Stimulated activated memory B cell treated with anti-CD40 and anti-IgM and Interleukin-4, amounts not matched to agents 10 μg/mL and 1 μg/mL and 100 μg/mL, for 72 hours (primary cell): ENCODE measurements at places on chromosomes 4 and X.

DNA sequence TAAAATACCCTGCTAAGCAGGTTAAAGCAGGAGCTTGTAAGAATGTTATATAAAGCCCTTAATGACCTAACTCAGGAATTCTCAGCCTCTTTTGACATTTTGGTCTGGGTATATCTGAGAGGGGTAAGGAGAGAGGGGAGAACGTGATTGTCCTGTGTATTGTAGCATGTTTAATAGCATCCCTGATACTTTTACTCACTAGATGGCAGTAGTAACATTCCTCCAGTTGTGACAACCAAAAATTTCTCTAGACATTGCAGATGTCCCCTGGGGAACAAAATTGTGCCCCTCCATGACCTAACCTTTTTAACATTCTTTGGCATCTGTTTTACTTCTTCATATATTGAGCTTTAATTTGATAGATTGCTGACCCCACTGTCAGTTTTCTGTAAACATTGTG is 17.9 kb downstream of the SMARCA5 start:
- ATAC-seq = no peak

DNA sequence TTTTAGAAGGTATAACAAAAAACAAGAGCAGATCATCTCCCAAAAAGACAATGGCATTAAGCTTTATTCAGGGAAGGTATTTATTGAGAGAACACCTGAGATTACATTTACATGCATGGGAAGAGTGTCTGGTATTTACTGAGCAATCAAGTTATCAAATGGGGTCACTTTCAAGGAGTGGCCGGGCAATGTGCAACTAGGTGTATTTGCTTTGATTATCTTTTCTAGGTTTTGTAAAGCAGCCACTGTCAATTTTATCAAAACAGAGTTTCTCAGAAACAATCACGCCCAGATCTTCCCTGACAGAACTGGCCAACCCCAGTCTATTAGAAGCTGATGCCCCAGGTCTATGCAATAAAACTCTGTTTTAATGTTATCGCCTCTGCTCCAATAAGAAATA is 169.5 kb downstream of the GLRA2 start:
- no peak for ATAC-seq

GRCh38 chr4:108382751-108383150 is 214.0 kb upstream of the LEF1 start:
- ATAC-seq = no peak

DNA sequence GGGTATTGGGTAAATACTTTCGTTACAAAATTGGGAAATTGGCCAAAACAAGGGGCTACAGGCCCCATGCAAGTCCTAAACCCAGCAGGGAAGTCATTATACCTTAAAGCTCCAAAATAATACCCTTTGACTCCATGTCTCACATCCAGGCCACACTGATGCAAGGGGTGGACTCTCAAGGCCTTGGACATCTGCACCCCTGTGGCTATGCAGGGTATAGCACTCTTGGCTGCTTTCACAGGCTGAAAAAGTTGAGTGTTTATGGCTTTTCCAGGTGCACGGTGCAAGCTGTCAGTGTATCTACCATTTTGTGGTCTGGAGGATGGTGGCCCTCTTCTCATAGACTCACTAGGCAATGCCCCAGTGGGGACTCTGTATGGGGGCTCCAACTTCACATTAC is 326.5 kb downstream of the TEX13C start:
- no peak for ATAC-seq

DNA sequence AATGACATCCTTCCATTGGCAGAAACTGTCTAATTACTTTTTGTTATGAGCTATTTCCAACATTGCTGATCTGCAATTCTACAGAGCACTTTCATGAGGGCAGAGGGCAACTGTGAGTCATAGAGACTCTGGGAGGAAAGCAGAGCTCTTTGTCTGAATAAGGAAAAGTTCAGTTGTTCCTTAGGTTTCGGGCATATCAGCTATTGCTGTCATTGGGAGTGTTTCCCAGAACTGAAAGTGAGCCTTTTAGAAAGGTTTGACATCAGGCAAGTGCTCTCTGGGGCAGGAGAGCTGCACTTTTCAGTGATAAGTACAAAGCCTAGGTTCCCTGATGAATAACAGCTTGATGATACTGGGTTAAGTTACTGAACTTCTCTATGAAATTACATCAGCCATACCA is 119.2 kb upstream of the EDNRA start:
- no peak for ATAC-seq

DNA sequence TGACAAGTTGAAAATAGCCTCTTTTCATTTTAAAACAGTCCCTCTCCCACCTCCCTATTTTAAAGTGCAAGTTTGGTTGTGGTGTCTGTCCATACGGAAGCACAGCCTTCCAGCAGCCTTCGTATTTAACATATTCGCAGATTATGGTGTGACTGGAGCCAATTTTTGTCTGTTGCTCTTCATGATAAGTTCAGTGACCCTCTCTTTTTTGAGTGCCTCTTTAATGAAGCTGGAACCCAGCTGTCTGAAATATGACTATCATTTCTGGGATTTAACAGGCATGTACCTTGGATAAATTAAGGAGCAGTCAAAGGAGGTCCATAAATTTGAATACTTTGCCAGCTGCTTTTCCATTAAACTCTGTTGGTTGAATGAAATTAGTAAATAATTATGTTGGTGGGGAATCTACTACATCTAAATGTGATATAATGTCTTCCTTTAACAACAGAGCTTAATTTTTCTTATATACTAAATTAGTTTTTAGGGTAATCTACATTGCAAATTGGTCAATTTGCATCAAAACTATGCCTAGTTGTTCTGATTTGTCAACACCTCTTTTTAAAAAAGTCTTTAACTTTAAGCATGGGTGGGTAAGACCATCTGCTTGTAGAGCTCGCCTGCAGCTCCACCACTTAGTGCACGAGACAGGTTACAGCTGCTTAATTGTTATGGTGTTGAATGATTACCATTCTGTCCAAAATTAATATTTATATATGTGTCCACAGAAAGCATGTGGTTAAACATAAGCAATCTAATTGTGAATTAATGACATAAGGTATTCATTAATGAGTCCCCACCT is 216.6 kb downstream of the DCTD start:
- ATAC-seq = no peak

GRCh38 chr4:151227731-151228130 is 49.2 kb upstream of the PRSS48 start:
- ATAC-seq = no peak

- ATAC-seq = no peak
Measured at GRCh38 chr4:81152839-81153713, 61.9 kb downstream of the PRKG2 start.

DNA sequence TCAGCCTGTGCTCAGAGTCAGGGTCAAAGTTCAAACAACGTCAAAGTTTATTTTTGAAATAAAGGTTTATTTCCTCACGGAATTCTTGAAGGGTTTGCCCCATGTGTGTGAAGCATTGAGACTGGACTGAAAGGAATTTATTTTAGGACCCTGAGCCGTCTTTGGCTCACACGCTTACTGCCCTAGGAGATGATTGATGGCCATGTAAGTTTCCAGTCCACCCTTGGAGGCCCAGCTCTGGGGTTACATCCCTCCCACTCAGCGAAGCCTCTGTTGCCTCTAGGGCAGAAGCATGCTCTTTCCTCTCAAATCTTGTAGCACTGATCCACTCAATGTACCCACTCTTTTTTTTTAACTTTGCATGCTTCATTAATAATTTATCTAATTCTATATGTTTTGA is 4.5 kb upstream of the NHSL2 start:
- ATAC-seq = no peak

- ATAC-seq = no peak
Measured at GRCh38 chrX:14015941-14016340, 13.8 kb downstream of the GEMIN8 start.

- peak; percentile 77 for ATAC-seq
Measured at GRCh38 chr4:99462875-99463464, 27.8 kb upstream of the ADH7 start.

DNA sequence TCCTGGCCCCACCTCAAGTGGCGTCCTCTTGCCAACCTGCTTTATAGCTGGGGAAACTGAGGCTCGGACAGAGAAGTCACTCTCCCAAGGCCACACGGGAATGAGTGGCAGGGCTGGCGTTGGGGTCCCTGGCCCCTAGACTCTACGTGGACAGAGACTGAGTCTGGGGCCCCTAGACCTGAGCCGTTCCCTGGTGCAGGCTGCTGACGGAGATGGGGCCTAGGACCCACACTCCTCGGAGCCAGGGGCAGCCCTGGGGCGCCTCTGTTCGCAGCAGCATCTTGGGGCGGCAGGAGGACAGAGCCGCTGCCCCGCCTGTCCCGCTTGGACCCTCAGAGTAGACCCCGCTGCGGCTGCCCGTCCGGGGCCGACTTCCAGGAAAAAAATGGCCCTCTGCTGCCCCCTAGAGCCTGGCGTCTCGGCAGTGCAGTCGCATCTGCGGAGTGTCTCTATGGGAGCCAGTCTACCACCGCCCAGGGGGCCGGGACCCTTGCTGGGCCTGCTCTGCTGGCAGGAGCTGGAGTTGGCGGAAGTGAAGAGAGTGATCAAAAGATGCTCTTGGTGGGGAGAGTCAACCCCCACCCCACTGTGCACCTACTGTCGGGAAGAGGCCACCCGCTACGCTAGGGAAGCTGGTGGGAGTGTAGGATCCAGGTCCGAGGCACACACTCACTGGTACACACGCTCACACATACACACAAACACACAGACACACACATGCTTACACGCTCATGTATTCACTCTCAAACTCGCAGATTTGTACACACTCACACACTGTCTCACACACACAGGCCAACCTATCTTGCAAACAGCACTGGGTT is 220.1 kb downstream of the AFAP1 start:
- no peak for ATAC-seq

DNA sequence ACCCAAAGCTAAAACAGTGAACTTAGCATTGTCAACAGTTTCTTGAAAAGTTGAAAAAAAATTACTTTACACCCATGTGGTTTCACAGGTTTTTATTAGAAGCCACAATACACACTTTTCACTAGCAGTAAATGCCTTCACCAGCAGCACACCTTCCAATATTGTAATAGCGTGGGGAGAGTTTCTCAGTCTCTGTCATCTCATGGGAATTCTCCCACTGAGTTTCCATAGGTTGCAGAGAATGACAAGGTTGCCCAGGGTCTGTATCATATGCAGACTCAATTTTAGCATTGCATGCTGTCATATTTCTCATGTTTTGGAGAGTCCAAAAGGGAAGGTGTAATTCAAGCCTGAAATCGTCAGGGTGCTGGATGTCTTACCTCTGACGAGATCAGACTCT is 486.1 kb upstream of the TENM3 start:
- no peak for ATAC-seq

GRCh38 chrX:151752847-151753246 is 18.3 kb downstream of the CNGA2 start:
- no peak for ATAC-seq

- ATAC-seq = no peak
Measured at GRCh38 chr4:12324965-12325364, 896.3 kb upstream of the HS3ST1 start.

- no peak for ATAC-seq
Measured at GRCh38 chr4:10196191-10196590, 79.6 kb upstream of the WDR1 start.

DNA sequence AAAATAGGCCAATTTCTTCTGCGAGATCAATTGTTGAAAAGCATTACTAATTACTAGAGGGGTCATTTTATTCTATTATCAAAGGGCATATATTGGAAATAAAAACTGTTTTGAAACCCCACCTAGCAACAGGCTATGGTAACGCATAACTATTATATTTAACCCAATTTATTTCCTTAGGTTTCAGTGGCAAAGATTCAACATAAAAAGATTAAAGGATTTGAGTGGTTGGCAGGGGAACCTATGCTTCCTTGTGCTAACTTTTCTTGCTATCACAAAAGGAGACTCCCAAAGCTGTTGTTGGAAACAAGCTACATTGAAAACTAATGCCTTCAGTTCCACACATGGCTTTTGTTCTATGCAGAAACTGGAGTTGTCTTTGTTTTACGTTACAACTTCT is 166.9 kb upstream of the KLF3 start:
- ATAC-seq = no peak

- peak; percentile 78 for ATAC-seq
Measured at GRCh38 chr4:140884431-140885058, 128.4 kb upstream of the TBC1D9 start.

GRCh38 chr4:6873792-6874461 is 35.7 kb upstream of the TBC1D14 start:
- peak; percentile 78 for ATAC-seq

GRCh38 chr4:58587856-58588255 is 1477.7 kb upstream of the IGFBP7 start:
- no peak for ATAC-seq

GRCh38 chr4:152063621-152064240 is 302.9 kb upstream of the GATB start:
- no peak for ATAC-seq

DNA sequence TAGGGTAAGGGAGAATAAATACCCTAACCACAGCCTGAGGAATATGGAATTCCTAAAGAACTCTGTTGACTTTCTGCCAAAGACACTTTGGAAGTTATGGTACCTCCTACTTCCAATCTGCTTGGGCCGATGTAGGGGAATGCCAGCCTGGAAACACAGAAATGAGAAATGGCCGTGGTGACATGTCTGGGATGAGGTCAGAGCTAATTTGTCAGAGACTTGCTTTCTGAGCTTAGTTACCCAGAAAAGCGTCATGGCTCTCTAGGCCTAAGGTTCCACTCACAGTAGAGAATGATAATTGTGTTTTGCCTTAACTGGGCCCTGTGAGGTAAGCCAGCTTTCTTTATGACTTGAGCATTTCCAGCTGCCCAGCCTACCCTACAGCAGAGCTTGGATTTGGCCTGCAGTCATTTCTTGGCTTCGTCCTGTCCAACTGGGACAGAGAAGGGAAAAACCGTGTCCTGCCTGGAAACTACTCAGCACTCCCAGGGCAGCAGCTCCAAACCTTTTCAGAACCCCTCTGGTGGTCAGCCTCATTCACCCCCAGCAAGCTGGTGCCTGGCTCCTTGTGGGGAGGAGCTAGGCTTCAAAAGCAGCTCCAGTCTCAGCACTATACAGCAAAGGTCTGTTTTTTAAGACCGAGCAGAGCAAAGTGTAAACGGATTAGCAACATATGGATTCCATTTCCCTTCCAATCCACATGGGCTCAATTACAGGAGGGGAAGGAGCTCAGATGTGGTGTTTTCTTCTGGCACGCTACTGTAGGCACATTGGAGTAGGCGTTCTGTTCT is 92.3 kb downstream of the RLIM start:
- no peak for ATAC-seq

DNA sequence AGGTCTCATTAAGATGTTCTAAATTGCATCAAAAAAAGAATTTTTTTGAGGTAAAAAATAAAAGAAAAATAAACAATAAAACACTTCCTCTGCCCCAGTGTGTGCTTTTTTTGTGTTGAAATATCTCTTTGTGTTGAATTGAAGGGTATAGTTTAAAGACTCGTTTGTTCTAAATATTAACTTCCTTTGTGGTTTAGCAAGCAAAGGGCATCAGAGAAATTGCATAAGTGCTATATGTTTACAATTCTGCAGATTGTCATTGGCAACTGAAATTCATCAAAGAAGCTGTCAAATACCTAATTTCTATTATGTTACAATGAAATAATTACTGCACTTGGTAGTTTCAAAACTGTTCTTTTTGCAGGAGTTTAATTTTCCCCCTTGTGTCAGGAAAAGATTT is 260.5 kb downstream of the DKK2 start:
- ATAC-seq = no peak

GRCh38 chr4:44848466-44848865 is 122.1 kb upstream of the GNPDA2 start:
- ATAC-seq = no peak
